ENCODE measurements at places on chromosomes 13 and 19.

GRCh38 chr13:88450515-88450914, 779.3 kb downstream of the SLITRK5 start:
- DNase-seq: no peak

- no peak for DNase-seq
Measured at GRCh38 chr13:113964251-113964995, 9.5 kb downstream of the C13orf46 start.

DNA sequence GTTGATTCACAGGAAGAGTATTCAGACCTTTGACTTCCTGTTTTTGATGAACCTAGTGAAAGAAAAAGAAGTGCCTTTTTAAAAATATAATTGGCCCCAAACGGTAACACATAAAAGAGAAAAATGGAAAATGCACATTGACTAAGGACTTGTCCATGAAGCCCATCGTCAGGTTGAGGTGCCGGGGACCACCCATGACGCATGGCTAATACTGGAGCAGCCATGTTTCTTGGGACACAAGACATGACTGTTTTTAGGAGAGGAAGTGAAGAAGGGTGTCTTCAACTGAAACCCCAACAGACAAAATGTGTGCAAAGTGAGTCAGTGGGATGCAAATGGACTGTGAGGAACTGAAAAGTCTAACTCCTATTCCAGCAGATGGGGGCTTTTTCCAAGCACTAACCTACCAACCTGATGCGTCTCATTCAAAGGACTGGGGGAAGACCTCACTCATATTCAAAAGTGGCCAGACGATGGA, 459.4 kb downstream of the FOXO1 start:
- DNase-seq: no peak

GRCh38 chr13:77702366-77702765, 4.9 kb downstream of the SLAIN1 start:
- no peak for DNase-seq

DNA sequence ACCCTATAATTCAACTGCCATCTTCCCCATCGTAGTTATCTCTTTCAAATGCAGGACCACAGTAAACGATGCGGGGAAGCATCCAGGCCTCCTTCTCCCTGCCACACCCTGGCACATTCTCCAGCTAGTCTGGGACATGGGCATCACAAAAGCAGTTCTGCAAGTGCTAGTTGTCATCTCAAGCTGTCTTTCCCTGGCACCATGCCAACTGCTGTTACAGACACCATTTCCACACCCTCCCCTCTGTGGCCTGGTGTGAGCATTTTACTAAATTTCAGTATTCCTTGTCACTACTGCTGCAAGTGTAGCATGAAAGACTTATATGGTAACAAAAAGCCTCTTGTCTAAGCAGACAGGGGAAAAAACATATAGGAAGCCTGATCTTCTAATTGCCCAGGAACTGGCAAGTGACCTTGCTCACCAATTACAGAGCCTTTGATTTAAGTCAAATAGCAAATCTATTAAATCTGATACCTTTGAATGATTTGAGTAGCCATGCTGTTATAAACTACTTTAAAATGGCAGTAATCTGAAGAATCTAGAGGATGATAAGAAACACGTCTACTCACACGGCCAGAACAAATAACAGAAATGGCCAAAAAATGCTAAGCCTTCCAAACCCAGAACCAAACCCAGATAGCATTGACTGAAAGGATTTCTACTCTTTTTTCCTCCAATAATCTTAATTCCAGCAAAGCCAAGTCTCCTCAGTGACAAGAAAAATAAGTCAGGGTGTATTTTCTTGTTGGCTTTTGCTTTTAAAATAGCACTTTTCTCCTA, 179.0 kb downstream of the NUFIP1 start:
- DNase-seq: peak; percentile 81

Data from astrocyte (in vitro differentiated cells and primary cell).